Inflammatory macrophage (primary cell): ENCODE measurements at places on chromosomes 3 and 15.

DNA sequence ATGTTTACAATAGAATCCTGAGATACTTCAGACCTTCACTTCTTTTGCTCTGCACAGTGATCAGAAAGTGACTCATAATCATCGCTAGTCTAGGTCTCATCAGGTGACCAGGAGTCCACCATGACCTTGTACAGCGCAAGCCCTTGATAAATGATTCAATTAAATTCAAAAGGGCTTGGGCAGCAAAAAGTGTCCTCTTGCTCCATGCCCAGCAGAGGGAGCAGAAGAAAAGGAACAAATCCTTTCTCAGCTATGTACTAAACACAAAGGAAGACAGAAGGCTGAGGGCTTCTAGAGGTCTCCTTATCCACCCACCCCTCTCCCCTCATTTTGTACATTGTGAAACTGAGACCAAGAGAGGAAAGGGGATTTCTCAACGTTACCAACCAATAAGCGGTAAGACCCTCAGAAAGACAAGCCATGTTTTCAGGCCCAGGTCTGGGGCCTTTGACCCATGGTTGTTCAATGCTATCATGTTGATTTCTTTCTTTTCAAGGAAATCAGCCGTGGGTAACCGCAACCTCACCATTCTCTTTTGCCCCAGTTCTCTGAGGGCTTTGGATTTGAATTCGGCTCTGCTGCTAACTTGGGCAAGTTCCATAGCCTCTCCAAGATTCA, 74.8 kb downstream of the AQP9 start:
- peak; percentile 24 for DNase-seq

GRCh38 chr15:57504599-57504940, 87.1 kb upstream of the MYZAP start:
- DNase-seq, result no peak

DNA sequence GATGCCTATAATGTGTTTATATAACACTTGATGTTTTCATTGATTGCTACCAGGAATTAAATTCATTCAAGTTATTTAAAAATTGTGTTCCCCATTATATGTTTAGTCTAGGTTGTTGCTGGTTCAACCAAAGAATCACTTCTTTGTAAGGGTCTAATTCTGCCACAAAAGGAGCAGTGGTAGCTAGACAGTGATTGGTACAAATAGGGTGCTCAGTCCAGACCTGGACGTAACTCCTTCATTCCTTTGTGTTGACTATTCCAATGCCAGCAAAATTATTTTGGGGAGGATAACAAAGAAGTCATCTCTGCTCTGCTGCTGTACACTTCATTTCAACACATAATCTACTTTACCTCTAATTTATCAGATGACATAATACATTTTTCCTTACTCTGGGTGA, 1.2 kb downstream of the CHMP2B start:
- DNase-seq, result no peak

DNA sequence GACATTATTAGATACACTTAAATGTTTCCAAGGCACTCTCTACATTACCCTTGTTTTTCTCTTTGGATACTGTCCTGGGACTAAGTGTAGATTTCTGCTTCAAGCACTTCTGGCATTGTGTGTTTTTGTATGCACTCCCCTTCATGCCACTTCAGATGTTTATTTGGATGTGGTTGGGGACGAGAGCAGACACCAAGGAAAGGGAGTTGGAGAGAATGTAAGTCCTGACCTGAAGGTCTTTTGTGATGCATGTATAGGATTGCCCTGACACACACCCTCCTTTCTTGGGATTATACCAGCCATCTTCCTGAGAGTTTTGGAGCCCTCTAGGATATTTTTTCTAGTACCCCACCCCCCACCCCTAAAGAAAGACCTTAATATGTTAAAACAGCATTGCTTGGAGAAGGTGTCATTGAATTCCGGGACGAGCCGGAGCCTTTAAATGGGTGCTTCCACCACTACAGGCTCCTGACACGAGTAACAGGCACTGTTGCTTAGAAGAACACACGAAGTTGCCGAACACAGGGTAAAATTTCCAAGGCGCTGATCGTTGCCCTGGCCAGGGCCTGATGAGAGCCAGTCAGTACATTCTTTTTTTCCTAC, 22.7 kb downstream of the PSMD6 start:
- DNase-seq, result no peak

- DNase-seq, result no peak
Measured at GRCh38 chr3:31275038-31275572, 257.6 kb upstream of the STT3B start.

- DNase-seq, result peak; percentile 78
Measured at GRCh38 chr3:50230104-50230793, 5.8 kb upstream of the GNAI2 start.

DNA sequence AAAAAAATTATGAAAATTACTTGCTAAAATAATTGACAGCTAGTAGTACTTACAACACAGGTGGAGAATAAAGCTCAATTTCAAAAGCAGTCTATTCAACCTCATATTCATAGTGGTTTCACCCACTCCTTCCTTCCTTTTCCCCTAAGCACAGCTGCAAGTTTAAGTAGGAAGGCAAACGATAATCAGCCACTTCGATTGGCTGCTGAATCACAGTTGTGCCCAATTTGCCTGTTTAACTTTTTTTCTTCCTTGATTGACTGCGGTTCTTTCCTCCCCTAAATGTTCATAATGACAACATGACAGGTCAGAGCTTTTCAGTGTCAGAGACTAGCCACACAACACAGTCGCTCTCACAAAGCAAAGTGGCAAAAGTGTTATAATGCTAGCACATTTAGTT, 468.0 kb upstream of the GBE1 start:
- no peak for DNase-seq

DNA sequence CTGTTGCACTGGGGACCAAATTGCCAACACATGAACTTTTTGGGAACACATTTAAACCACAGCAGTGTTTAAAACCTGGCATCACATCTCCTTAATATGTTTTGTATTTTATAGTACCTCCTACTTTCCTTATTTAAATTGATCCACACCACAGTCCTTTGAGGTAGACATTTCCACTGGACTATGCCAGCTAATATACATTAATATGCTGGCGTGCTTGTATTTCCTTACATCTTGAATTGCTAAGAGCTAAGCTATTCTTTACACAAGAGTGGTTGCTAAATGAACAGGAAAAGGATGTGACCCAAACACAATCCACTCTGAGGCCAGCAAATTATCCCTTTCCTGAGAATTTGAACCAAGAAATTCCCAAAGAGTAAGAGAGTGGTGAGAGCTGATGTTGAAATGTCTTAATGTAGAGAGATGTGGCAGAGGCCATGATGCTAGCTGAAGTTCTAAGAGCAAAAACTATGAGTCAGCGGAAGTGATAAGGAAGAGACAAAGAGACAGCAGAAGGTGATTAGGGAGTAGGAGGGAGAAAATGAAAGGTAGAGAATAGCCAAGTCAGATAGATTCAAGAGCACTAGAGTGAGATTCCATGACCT, 131.2 kb downstream of the CD47 start:
- DNase-seq, result no peak

- DNase-seq, result no peak
Measured at GRCh38 chr3:169790219-169790618, 17.0 kb downstream of the MYNN start.

- DNase-seq, result no peak
Measured at GRCh38 chr3:65401359-65402305, 637.1 kb downstream of the MAGI1 start.

DNA sequence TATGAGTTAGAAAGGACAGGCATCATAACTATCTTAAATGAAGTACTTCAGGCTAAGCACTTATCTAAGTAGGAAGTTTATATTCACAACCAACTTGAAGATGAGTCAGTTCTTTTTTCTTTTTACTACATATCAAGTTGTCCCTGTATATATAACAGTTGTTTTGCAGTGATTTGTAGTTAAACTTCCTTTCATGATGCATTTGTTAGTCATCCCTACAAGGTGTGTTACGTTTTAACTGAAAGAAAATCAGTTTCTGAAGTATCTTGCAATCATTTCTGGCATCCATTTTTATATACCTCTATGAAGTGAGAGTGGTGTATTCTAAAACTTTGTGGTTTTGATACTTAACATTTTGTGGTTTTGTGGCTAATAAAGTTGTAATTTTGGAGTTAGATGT, 46.1 kb downstream of the ZFAND6 start:
- no peak for DNase-seq

DNA sequence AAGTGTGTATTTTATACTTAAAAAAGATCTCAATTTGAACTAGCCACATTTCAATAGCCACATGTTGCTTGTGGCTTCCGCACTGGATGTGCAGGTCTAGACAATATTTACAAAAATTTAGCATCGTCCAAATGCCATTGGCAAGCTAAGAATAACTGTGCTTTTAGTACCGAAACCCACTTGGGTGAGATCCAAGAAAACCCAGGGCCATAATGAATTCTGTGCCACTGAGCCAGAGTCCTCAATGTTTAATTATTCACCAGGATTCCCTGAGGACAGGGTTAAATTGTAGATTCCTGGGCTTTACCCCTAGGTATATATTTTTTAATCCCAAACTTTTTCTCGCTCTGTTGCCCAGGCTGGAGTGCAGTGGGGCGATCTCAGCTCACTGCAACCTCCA, 22.9 kb upstream of the PTPRG start:
- no peak for DNase-seq

GRCh38 chr3:111618945-111619344, 23.8 kb upstream of the ZBED2 start:
- no peak for DNase-seq

DNA sequence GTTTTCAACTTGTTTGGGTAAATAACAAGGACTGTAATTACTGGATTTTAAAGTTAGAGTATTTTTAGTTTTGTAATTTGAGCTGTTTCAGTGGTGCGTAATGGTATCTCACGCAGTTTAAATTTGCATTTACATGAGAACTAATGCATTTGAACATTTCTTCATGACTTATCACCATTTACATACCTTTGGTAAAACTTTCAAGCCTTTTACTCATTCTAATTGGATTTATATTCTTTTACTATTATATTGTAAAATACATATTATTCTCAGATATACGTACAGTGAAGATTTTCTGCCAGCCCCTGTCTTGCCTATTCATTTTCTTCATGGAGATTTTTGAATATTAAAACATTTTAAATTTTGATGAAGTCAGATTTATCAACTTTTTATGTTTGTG, 703.8 kb downstream of the MECOM start:
- no peak for DNase-seq

GRCh38 chr3:98182196-98182595, 15.7 kb downstream of the OR5H15 start:
- DNase-seq, result no peak

- no peak for DNase-seq
Measured at GRCh38 chr3:48891606-48892005, 7.1 kb downstream of the SLC25A20 start.

- DNase-seq, result peak; percentile 76
Measured at GRCh38 chr15:78977091-78977571, 32.3 kb upstream of the CTSH start.

DNA sequence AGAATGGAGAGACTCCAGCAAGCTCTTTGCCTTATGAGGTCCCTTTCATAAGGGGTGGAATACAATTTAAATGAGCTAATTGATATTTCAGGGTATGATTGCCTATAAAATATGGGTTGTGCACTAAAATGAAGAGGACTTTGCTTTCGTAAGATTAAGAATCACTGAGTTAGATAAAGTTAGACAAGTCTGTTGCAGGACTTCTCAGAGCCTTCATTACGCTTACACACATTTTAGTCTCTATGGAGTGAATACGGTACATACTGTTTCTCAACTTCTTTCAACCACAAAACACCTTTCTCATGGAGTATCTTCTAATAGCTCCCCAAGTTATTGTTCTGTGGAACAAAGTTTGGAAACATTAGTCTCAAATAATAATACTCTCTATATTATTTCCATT, 17.8 kb upstream of the MYRIP start:
- DNase-seq, result no peak

DNA sequence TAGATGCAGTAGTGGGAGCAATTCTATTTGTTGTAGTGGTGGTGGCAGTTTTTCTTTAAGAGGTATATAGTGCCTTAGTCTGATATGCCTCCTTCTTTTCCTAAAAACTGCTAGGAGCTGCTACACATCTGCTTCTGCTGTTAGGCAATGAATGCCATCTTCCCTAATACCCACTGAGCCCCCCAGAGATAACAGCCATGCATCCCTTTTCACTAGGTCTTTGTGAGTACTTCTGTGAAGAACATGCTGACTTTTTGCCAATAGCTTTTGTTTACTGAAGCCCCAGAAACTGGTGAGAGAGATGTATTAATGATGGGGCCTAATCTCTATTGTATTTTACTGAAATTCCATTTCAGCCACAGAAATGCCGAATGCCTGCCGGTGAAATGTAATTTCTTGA, 92.6 kb upstream of the CHL1 start:
- no peak for DNase-seq

DNA sequence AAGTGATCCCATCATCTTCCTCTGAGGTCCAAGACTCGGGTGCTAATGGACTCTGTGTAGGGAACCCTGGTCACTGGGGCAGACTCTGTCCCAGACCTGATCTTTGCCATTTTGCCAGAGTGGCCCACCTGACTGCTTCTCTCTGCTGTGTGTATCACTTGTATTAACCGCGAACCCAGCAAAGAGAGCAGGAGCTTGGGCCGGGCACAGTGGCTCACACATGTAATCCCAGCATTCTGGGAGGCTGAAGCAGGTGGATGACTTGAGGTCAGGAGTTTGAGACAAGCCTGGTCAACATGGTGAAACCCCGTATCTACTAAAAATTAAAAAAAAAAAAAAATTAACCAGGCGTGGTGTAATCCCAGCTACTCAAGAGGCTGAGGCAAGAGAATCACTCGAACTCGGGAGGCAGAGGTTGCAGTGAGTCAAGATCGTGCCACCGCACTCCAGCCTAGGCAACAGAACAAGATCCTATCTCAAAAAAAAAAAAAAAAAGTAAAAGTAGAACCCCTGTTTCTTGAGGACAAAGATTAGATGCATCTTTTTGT, 32.9 kb upstream of the CYP11A1 start:
- no peak for DNase-seq

GRCh38 chr15:50192926-50193620, 11.1 kb downstream of the SLC27A2 start:
- DNase-seq, result no peak

DNA sequence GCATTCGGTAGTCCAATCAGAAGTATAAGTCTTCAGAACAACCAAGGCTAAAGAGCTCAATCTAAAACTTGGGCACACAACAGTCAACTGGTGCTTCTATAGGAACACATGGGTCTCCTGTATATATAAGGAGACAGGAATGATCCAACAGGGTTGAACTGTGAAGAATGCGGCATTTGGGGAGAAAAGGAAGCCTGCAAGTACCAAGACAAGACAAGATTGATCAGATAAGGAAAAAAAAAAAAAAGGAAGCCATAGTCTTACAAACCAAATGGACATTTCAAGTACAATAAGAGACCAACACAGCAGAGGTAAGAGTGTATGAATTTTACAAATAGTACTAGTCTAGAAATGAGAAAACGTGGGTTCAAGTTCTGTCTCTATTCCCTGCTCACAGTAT, 6.5 kb downstream of the CPEB1 start:
- DNase-seq, result no peak
